GM12864 (cell line): ENCODE measurements at places on chromosomes 1 and 21.

- DNase-seq = no peak
These were observed at the start of gene FBLIM1 for GRCh38 chr1:15758343-15758931. TSS of gene FBLIM1 (plus strand) at chr1:15758795. CDS start at chr1:15764984, 6,189 bp downstream.

- DNase-seq = peak; percentile 31
These were observed 3.6 kb upstream of the NUP210L start for GRCh38 chr1:154158307-154159125.

- no peak for DNase-seq
These were observed 63.9 kb downstream of the HTR6 start for GRCh38 chr1:19728413-19729145.

GRCh38 chr1:193368302-193368701 is 181.9 kb upstream of the B3GALT2 start:
- DNase-seq = peak; percentile 13

DNA sequence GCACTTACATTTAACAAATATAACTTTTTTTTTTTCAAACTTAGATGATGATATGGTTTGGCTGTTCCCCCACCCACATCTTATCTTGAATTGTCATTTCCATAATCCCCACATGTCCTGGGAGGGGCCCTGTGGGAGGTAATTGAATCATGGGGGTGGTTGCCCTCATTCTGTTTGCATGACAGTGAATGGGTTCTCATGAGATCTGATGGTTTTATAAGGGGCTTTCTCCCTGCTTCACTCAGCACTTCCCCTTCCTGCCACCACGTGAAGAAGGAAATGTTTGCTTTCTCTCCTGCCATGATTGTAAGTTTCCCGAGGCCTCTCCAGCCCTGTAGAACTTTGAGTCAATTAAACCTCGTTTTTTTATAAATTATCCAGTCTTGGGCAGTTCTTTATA is 432.6 kb downstream of the AMY1C start:
- DNase-seq = no peak

- no peak for DNase-seq
These were observed 7.3 kb upstream of the JUN start for GRCh38 chr1:58791106-58791505.

GRCh38 chr1:177275736-177276135 is 105.0 kb downstream of the BRINP2 start:
- DNase-seq = no peak

- no peak for DNase-seq
These were observed 58.5 kb downstream of the RUSC1 start for GRCh38 chr1:155379180-155379579.

DNA sequence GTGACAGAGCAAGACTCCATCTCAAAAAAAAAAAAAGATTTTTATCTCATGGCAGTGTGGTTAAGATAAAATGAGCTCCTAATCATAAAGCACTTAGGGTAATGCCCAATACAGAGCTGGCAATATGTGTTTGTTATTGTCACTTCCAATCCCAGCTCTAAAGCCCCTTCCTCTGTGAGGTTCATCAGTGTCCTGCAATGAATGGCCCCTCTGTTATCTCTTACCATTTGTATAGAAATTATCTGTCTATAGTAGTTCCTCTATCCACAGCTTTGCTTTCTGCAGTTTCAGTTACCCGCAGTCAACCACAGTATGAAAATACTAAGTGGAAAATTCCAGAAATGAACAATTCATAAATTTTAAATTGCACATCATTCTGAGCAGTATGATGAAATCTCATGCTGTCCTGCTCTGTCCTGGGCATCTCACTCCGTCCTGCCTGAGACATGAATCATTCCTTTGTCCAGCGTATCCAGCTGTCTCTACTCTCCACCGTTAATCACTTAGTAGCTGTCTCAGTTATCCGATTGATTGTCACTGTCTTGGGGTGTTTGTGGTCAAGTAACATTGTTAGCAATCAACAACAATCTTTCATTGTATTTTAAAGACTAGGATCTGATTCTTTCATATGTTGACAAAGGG is 50.2 kb upstream of the DNAH14 start:
- DNase-seq = no peak
